ENCODE measurements at places on chromosomes 7 and 10.

GRCh38 chr10:74586088-74586585 is 240.3 kb upstream of the KAT6B start:
- DNase-seq: no peak

- DNase-seq: no peak
Observed at GRCh38 chr10:4719671-4720070, 106.3 kb upstream of the AKR1E2 start.

- no peak for DNase-seq
Observed at GRCh38 chr10:374354-374753, 239.1 kb downstream of the ZMYND11 start.

DNA sequence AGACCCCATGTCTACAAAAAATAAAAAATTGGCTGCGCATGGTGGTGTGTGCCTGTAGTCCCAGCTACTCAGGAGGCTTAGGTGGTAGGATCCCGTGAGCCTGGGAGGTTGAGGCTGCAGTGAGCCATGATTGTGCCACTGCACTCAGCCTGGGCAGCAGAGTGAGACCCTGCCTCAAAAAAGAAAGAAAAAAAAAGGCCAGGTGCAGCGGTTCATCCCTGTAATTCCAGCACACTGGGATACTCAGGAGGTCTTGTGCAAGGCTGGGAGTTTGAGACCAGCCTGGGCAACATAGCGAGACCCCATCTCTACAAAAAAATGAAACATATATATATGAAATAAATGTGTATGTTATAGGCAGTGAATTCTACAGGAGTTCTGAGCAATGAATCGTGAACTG is 44.5 kb upstream of the UBE2H start:
- DNase-seq: no peak

- DNase-seq: no peak
Observed at GRCh38 chr7:151346-152050, 40.9 kb upstream of the FAM20C start.

- DNase-seq: no peak
Observed at GRCh38 chr7:142862351-142862750, 7.5 kb downstream of the EPHB6 start.

- DNase-seq: no peak
Observed at GRCh38 chr7:49773936-49774458, 559 bp downstream of the VWC2 start.

DNA sequence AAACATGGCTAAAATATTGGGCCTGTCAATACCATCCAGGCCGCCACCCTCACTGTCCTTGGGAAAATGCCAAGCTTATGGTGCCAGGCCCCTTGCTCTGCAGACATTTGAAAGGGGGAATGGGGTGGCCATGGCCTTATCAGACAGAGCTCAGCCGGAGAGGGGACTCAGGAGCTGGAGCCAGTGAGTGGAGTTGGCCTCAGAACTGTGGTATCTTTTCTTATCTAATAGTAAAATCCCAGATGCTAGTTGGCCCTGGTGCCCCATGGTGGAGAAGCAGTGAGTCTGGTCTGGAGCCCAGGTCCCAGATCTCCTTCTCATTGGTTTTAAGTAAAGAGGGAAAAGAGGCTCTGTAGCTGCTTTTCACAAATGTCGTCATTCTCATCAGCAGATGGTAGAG is 49.6 kb upstream of the SORCS3 start:
- no peak for DNase-seq

DNA sequence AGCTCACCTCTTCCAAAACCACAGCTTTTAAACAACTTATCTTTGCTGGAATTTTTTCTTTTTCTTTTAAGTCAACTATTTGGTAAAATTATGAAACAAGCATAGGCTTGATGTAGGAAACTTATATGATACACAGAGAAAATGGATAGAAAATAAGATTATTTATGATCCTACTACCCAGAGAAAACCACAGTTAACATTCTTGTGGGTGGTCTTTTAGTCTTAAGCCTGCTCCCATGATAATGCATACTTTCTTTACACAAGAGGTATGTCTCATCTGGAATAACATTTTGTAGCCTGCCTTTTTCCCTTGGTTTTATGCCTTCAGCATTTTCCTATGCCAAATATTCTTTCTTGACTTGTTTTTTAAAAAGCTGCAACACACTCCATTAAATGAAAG is 21.4 kb downstream of the PLPP4 start:
- no peak for DNase-seq

DNA sequence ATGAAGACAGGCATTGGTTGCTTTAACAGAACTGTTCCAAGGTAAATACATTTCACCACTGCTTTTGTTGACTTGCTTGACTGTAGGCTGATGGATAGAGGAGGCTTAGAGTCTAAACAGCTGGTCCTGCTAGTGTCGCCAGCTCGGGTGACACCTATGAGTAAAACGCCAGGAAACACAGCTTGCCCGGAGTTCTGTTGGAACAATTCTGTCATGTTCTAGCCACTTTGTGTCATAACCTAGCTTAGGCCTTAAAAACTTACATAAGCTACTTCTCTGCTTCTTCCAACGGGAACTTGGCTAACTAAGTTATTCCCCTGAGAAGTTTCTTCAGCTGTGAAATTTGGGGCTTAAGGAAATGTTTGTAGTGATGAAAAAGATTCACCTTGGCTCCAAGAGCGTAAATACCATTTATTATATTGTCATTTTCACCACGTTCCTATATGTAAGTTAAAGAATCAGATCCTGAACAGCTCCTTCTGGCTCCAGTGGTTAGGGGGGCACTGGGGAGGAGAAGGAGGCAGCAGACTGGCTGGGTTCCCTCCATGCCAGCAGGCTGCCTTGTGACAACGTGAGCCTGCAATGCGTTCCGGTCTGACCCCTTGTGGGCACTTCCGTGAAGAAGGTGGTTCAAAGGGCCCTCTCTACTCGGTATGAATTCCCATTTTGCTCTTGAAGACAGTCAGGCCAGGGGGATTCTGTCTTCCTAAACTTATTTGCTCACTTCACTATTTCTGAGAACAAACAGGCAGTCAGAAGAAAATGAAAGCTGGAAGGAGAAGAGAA is 253.2 kb downstream of the BMPER start:
- no peak for DNase-seq

- DNase-seq: no peak
Observed at GRCh38 chr7:47970761-47971160, 8.7 kb downstream of the HUS1 start.

GRCh38 chr7:105876964-105877601 is 684 bp upstream of the ATXN7L1 start:
- DNase-seq: no peak

- DNase-seq: no peak
Observed at GRCh38 chr7:23925088-23925487, 215.1 kb downstream of the STK31 start.

DNA sequence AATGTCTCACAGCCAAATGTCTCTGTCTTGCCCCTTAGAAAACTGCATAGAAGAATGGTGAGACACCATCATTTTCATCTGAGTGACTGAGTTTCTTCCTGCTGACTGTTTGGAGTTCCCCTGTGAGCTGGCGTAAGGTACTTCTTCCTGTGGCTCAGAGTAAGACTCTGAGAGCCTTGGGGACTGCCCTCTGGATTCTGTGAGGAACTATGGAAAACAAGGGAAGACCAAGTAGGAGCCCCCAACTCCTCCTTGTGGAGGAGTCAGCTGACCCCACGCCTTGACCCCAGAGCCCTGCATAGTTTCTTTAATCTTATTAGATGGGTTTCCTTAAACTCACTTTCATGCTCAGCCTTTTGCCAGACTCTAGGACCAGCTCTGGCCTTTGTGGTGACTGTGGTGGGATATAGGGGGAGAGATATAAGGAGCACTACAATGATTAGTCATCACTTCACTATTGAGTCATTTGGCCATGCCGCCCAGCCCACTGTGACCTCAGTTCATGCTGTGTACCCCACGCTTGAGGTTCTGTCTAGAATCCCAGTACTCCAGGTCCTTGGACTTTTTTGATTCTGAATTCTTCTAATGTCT is 51.8 kb upstream of the FAM133B start:
- DNase-seq: peak; percentile 42

DNA sequence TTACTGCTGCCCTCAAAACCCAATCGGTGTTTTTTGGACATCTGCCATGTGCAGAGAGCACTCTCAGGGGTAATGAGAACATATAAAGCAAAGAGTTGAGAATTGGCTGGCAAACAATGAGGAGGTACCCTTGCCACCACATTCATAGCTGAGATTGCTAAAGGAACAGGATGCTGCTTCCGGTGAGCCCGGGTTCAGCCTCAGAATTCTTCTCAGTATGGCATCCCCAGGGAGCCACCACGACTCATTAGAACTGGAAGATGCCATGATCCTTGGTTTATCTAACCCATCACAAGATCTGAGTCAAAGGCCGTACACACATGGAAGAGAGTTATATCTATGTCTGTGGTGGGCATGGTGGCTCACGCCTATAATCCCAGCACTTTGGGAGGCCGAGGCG is 174.4 kb downstream of the ARID5B start:
- DNase-seq: no peak

DNA sequence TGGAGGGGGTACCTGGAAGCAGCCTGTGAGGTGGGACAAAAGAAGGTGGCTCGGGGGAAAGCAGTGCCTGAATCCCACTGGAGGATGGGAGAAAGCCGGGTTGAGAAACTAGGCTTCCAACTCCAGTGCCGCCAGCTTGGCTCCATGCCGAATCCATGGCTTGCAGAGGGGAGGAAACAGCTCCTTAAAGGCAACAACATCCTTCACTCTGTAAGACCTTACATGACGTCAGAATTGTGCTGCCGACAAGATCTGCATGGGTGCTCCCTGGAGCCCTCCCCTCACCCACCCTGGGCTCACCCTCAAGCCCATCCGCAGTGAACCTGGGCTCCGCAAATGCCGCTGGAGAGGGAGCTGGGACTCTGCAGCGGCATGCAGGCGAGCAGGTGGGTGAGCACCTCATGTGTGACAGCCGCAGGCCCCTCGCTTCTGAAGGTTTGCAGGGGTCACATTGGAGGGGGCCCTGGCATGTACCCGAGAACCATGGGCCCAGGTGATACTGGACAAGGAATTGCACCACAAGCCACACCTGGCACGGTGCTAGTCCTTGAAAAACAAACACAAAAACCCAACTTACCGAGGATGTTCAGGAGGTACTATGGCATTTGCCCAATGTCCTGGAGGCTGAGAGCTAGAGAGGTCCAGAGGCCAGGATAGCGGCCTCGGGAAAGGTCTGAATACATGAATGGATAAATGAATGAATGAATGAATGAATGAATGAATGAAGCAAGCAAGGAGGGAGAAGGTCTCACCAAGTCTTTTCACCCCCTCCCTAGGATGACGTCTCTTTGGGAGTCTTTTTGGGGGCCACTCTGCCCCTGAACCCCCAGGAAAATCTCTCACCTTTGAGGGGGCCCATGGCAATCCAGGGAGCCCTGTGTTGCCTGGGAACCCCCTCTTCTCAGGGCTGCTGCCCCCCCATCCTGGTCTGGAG is 238.6 kb upstream of the SHH start:
- no peak for DNase-seq

DNA sequence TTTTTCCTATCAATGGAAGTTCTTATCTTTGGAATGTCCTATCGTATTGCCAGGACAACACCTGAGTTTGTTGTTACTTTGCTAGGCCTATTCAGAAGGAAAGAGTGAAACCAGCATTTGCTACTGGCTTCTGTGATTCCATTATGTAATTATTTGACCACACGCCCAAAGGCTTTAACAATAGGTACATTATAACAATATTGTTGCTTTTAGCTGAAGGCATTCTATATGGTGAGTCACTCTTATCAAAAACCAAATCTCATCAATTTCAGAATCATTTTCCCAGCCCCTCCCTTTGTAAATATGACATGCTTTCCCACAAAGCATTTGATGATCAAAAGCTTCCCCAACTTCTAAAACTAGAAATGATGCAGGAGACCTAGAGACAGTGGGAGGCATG is 294.4 kb upstream of the NEBL start:
- DNase-seq: no peak

GRCh38 chr7:92766461-92767003 is 69.8 kb downstream of the CDK6 start:
- no peak for DNase-seq

GRCh38 chr10:91295346-91295745 is 74.9 kb downstream of the PCGF5 start:
- DNase-seq: no peak

- DNase-seq: no peak
Observed at GRCh38 chr7:42494199-42494710, 257.2 kb upstream of the GLI3 start.

- no peak for DNase-seq
Observed at GRCh38 chr10:80718024-80718423, 180.3 kb downstream of the SH2D4B start.

DNA sequence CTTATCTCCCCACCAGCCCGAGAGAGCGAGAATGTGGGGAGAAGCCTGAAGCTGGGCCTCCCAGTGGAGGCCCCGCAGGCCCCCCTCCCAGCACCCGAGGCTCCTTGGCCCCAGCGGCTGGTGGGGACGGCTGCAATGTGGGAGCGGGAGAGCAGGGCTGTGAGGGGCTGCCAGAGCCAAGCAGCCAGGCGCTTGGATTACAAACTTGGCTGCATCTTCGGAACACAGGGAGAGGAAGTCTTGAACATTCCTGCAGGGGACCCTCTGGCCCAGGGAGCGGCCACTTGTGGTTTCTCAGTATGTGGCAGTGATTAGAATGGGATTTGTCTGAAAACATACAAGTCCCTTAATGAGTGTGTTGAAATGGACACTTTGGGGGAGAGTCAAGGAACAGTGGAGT is 23.2 kb downstream of the ELN start:
- DNase-seq: no peak

DNA sequence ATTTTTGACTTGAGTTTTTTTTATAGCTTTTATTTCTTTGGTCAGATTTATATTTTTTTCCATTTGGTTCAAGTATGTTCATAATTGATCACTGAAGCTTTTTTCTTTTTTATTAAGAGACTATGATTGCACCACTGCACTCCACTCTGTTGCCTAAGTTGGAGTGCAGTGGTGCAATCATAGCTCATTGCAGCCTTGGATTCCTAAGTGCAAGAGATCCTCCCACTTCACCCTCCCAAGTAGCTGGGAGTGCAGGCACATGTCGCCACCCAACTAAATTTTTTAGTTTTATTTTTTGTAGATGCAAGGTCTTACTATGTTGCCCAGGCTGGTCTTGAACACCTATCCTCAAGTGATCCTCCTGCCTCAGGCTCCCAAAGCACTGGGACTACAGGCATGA is 97.7 kb upstream of the KIF5B start:
- DNase-seq: no peak

- DNase-seq: no peak
Observed at GRCh38 chr7:124399941-124400340, 365.7 kb downstream of the GPR37 start.
